ENCODE measurements at places on chromosomes 2 and 18.
A peak's percentile ranks its signal among the peaks of the same experiment; 100 is the strongest.

GRCh38 chr2:121969166-121969565, 213.7 kb downstream of the TSN start:
- DNase-seq = no peak

GRCh38 chr2:121065239-121065638, 219.8 kb downstream of the TFCP2L1 start:
- no peak for DNase-seq

DNA sequence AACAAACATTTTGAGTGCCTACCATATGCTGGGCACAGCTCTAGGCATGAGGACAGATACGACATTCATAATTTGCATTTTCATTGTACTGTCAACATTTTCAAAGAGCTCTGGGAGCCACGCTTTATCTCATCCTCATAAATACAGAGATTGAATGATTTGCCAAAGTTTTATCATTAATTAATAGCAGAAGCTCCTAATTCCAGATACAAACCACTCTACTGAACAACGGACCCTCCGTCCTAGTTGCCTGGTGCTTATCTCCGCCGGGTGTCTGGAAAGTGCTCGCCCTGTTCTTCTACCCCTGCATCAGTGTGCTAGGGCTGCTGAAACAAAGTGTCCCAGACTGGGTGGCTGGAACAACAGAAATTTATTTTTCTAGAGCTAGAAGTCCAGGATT, 23.8 kb downstream of the SERTAD2 start:
- DNase-seq = no peak

- no peak for DNase-seq
Measured at GRCh38 chr18:36349552-36349951, 52.0 kb downstream of the FHOD3 start.

GRCh38 chr18:75783566-75784281, 356.2 kb upstream of the SMIM21 start:
- DNase-seq = peak; percentile 1

DNA sequence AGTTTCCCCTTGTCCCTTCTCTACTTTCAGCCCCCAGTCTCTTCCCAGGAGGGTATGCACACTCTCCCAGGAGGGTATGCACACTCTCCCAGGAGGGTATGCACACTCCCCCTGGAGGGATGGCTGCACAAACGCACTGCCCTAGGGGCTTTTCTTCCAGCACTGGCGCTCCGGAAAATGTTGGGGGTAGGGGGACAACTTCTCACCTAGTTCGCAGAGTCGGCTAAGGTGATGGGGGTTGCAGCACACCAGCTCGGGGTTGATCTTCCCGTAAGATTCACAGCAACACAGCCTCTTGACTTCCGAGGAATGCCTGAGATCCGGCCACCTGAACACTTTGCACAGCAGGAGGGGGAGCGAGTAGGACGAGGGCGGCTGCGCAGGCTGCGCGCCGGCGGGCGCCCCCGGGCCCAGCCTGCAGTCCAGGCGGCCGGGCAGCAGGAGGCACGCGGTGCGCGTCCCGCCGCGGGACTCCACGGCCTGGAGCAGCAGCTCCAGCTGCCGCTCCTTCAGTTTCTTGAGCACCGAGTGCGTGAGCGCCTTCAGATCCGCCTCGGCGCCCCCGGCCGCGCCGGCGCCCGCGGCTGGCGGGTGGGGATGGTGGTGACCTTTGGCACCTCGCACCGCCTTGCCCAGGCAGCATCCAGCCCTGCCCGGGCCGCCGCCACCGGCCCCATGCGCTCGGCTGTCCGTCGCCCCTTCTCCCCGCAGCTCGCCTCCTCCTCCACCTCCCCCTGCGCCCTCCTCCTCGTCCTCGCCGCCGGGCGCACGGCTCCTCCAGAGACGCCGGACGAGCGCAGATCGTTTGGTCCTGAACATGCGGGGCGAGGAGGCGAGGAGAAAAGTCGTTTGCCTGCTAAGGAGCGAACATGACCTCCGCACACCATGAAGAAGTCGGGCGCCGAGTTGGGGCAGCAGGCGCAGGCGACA, 894 bp downstream of the SMAD7 start:
- peak; percentile 46 for DNase-seq

GRCh38 chr2:217573571-217573970, 429.2 kb downstream of the TNS1 start:
- DNase-seq = peak; percentile 73

DNA sequence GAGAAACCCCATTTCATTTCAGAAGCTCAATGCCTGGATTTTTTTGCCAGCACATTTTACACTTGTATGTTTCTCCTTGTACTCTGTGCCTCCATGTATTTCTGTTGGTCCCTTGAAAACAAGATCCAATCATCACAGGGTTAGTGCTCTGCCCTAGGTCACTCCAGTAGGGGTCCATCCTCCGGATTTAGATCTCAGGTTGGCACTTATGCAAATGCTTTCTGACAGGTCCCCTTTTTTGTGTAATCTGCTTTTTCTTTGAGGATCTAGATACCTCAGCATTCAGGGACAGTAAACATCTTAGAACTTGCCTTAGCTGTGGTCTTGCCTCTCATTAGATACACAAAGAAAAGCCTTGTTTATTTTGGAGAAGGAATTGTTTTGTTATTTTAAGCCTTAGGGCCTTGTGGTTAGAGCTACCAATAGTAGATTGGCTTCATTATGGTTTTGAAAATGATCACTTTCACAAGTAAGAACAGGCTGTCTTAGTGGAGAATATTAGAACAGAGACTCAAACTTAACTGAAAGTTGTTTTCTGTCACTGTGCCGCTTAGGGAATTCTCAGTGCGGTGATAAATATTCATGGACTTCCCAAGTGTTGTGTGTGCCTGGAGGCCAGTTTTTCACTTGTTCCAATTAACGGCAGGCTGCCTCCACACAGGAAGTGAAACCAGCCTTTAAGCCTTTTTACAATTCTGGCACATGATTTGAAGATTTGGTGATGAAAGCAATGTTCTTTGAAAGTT, 7.8 kb downstream of the MERTK start:
- no peak for DNase-seq

DNA sequence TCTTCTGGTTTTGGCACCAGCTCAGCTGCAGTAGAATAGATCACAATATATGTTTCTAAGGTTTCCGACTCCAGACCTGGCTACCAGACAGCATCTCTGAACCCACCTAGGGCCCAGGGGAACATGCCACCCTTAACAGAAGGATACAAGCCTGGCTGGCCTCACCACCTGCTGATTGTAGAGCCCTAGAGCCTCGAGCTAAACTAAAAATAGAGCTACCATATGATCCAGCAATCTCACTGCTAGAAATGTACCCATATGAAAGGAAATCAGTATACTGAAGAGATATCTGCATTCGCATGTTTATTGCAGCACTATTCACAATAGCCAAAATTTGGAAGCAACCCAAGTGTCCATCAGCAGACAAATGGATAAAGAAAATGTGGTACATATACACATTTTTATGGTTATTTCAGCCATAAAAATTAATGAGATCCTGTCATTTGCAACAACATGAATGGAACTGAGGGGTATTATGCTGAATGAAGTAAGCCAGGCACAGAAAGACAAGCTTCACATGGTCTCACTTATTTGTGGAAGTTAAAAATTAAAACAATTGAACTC, 242.4 kb upstream of the SLC39A10 start:
- no peak for DNase-seq

GRCh38 chr2:168929031-168929430, 27.9 kb downstream of the G6PC2 start:
- DNase-seq = peak; percentile 9

DNA sequence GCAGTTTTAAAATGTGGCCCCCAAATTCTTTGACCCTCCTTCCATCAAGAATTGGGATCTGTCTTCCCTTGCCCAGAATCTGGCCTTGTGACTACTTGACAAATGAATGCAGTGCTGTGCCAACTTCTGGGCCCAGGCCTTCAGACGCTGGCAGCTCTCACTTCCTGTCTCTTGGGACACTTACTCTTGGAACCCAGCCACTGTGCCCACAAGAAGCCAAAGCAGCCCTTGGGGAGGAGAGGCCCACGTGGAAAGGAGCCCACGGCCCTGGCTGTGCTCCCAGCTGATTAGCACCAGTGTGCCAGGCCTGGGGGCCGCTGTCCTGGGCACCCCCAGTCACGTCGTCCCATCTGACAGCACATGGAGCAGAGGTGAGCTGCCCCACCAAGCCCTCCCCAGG, 56.6 kb downstream of the RPL37A start:
- DNase-seq = no peak

- DNase-seq = peak; percentile 21
Measured at GRCh38 chr2:8303322-8303832, 378.5 kb upstream of the ID2 start.

DNA sequence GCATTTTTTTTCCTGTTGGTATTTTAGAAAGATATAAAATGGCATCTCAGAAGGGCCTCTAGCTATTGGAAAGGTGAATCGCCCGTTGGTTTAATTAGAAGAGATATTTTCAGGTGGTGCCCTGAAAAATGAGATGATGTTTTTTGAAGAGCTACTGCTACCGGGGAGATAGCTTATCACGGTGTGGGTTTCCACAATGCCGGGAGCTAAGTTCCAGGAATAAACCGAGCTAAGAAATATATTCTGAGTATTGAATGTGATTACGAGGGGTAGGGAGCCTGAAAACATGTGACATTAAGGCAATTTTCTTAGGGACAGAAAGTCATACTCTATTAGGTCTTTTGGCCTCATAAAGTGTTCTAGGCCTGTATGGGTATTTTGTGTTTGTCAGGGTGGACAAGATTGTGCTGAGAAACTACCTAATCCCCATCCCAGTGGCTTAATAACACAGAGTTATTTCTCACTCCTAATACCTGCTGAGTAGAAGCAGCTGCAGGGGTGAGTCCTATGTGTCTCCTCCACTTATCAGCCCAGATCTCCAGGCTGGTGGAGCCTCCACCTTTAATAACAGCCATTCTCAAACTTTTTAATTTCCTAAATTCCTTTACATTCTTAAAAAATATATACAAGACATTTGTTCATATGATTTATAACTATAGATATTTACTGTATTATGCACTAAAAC, 150.2 kb downstream of the LRRTM1 start:
- no peak for DNase-seq

DNA sequence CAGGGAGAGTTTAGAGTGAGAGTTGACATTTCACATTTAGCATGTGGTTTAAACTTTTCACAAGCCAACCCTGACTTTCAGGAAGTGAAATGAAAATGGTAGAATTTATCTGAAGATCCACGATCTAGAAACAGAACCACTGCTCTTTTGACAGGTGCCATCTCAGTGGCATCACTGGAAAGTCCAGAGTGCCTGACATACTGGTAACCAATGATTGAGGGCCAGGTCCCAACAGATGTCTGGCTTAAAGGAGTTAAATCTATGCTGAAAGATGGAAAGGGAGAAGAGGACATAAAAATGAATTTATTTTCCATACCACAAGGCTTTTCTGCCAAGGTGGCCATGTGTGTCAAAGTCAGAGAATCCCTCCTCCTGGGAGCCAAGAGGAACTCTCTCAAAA, 2.7 kb downstream of the IL36G start:
- no peak for DNase-seq

DNA sequence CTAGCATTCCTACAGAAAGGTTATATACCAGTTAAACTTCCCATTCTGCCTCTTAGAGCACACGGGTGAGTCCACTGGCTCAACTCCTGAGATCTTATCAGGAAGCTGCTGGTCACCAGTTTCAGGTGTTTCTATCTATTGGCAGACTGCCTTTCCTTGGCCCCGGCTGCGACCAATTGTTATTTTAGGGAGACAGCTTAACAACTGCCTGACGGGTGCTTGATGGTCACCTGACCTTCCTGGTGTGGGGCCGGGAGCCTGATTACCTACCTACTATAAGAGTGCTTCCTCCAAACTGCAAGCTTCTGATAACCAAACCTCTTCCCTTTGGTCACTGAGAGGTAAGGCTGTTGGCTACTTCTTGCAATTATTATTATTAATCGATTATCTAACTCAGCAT, 122.1 kb upstream of the XIRP2 start:
- DNase-seq = no peak

DNA sequence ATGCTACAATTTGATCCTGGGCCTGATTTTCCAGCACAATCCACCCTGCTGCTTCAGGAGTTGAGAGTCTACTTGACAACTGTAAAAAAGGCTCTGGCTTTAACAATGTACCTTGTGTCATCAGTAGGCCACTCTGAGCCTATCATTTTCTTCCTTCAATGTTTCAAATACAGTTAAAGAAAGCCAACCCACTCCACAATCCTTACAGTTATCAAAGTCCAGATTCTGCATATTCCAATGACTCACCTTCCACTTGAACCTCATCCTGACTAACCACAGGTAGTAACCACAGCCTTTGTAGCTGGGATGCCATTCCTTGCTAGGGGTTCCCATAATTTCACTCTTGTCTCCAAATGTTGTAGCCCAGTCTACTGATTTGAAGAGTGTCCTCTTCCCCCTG, 35.5 kb upstream of the AQP4 start:
- no peak for DNase-seq

- peak; percentile 64 for DNase-seq
Measured at GRCh38 chr2:239393941-239394340, 6.9 kb downstream of the HDAC4 start.

GRCh38 chr2:189309331-189309730, 129.8 kb upstream of the COL5A2 start:
- DNase-seq = no peak

- no peak for DNase-seq
Measured at GRCh38 chr18:35326695-35327387, 17.4 kb downstream of the ZNF24 start.

DNA sequence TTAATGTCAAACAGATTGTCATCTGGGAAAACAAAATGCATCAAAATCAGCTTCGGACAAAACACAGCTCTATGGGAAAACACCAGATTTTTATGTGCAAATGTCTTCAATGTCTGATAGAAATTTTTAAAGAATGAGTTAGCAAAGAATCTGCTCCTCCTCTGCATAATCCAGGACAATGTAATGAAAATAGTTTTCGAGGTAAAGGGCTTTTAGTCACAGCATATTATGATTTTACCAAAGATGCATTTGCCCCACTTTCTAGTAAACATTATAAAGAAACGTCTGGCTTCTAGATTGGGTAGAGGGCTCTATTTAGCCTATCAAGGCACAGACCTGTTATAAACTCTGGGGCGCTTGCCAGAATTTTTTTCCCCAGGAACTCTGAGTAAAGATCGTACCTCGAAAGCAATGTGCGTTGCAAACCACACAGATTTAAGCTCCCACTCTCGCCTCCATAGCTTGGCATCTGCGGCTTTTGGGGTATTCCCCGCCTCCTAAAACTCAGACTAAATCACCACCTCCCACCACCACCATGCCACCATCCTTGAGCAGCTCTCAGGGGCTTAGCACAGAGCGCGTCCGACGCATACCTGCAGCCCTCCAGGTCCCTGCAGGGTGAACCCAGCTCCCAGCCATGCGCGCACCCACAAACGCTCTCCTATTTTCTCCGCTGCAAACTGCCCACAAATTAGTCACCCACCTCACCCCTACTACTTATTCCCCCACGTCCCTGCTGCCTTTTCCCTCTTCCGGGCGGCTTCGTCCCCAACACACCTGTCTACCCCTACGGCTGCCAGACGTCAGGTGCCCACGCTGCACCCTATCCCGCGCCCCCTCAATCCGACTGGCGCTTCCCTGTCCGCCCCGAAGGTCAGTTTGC, 829 bp downstream of the ACVR1C start:
- DNase-seq = peak; percentile 28

- DNase-seq = no peak
Measured at GRCh38 chr2:150387586-150388288, 99.7 kb downstream of the RND3 start.

Data from fibroblast of skin of right quadriceps (primary cell).